Kidney epithelial cell (primary cell): ENCODE measurements at places on chromosomes 5 and 9. TPM values are rescaled to one million over a fixed set of nuclear protein-coding genes. Genes with fewer than 3 reads are reported as not detected.
A peak's percentile ranks its signal among the peaks of the same experiment; 100 is the strongest.

DNA sequence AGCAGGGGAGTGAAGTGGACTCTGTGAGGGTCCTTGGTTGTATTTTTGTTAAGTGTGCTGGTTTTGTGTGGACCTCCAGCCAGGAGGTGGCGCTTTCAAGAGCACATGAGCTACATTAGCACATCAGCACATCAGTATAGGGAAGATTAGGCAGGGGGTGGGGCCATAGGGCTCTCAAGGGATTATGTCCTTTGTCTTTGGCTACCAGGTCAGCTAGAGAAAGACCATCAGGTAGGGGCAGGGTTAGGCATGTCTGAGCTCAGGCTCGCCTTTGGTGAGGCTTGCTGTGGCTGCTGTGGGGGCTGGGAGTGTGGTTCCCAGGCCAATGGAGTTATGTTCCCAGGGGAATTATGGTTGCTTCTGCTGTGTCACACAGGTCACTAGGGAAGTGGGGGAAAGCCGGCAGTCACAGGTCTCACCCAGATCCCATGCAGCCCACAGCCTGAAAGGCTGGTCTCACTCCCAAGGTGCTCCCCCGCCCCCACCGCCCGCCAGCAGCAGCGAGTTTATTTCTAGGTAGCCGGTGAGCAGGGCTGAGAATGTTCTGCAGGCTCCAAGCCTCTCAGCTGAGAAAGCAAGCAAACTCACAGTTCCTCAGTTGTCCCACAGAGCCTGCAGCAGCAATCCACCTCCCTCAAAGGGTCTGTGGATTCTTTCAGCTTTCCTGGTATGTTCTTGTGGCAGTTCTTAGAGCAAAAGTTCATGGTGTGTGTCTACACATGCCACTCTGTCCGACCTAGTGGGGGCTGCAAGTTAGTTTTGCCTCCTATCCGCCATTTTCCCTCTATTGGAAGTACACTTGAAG, 13.7 kb downstream of the OR1J1 start:
- no peak for DNase-seq

The ZNF79 gene
- total RNA-seq, result 5.1 and 5.7 TPM in 2 replicates

DNA sequence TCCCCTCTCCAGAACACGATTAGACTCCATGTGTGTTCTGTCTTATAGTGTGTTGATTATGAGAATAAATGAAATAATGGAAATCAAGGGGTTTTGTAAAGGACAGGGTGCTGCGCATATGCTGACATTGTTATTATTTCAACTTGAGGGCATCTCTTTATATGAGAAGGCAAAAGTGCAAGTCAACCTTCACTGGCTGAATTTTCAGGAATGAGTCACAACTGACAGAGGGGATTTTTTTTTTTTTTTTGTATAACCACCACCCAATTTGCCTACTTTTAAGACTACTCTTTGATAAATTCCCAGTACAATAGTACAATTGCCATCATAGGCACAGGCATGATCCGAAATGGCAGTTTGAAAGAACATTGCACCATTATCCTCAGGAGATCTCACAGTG, 419.2 kb upstream of the NMUR2 start:
- DNase-seq, result no peak

DNA sequence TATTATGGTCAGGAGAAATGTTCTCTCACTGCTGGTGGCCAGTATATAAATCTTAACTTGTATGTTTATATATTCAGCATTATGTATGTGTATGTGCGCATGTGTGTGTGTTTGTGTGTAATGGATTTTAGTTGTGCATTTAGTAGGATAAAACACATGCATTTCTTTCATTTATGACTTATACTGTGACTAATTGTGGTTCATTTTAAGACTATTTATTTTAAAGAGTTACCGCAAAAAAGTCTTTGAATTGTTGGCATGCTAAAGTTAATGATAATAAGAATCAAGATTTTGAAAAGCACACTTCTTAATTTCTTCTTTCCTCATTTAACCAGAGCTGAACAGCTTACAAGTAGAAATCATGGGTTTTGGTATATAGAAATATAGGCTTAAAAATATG, 60.9 kb downstream of the RAI14 start:
- no peak for DNase-seq

GRCh38 chr9:80320480-80320879, 748.7 kb downstream of the TLE4 start:
- no peak for DNase-seq

- no peak for DNase-seq
Observed at GRCh38 chr5:121175986-121176385, 675.7 kb upstream of the FTMT start.

- no peak for DNase-seq
Observed at GRCh38 chr9:98019098-98019497, 36.0 kb downstream of the ANP32B start.

DNA sequence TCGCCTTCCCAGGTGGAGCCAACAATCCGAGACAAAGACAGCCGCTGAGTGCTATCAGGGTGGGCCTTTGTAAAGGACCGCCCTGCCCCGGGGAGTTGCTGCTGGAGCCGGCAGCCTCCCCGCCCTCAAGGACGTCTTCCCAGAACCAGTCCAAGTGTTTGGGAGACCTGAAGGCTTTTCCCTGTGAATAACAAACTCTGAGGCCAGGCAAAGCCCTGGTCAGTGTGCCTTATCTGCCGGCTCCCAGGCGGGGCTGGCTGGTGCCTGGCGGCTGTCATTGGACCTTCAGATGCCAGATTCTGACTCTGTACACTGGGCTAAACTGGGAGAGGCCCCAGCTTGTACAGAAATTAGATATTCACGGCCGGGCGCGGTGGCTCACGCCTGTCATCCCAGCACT, 2.1 kb downstream of the SLC9A3 start:
- no peak for DNase-seq

The ZNF782 gene
- total RNA-seq, result 2.1 and 3.9 TPM in 2 replicates

DNA sequence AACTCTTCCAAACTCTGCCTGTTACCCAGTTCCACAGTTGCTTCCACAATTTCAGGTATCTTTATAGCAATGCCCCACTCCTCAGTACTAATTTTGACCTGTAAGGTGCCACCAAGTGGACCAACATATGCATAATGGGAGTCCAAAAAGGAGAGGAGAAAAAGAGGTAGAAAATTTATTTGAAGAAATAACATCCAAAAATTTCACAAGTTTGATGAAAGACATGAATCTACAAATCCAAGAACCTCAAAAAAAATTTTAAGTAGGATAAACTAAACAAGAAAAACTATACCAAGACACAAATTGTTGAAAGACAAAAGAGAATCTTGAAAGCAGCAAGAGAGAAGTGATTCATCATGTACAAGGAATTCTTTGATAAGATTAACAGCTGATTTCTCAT, 79.8 kb downstream of the BARX1 start:
- no peak for DNase-seq

The ANKRD18B gene
- 2.1 and 3.8 TPM in 2 replicates for total RNA-seq

- no peak for DNase-seq
Observed at GRCh38 chr5:160192424-160192823, 36.9 kb upstream of the FABP6 start.

- no peak for DNase-seq
Observed at GRCh38 chr5:108264533-108264932, 117.4 kb downstream of the FBXL17 start.

DNA sequence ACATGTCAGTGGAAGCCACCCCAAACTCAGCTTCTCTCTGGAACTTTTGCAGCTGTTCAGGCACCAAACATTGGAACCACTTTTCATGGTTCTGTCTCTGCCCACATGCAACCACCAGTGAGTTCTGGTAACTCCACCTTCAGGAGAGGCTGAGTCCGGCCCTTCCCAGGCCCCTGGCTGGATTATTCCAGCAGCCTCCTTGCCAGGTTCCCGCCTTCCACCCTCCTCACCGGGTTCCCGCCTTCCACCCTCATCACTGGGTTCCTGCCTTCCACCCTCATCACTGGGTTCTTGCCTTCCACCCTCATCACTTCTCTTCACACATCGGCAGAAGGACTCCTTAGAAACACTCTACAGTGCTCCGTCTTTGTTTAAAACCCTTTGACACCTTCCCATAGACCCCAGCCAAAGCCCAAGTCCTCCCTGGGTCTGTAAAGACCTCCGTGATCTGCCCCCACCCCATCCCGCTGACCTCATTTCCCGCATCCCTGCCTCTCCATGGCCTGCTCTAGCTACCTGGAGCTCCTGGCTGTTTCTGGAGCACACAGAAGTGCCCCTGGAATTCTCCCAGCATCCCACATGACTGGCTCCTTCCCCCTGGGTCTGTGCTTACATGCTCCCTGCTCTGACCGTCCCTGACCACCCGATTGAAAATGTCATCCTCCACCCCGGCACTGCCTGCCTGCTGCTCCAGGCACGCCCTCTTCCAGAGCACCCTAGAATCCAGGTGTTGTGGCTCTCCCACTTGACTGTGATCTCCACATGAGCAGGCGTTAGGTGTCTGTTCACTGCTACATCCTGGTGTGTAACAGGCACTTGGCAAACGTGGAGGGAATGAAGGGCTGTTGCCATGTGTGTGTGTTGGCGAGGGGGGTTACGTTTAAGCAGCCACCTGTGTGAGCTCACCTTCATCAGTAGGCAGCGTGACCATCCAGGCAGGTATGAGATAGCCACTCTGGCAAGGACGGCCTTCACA, 17.7 kb downstream of the ROPN1L start:
- no peak for DNase-seq

The SNX24 gene
- total RNA-seq, result 53.1 and 57.0 TPM in 2 replicates

GRCh38 chr5:35242702-35243258, 12.5 kb upstream of the PRLR start:
- DNase-seq, result no peak

The ASS1 gene
- total RNA-seq, result 45.6 and 50.8 TPM in 2 replicates

DNA sequence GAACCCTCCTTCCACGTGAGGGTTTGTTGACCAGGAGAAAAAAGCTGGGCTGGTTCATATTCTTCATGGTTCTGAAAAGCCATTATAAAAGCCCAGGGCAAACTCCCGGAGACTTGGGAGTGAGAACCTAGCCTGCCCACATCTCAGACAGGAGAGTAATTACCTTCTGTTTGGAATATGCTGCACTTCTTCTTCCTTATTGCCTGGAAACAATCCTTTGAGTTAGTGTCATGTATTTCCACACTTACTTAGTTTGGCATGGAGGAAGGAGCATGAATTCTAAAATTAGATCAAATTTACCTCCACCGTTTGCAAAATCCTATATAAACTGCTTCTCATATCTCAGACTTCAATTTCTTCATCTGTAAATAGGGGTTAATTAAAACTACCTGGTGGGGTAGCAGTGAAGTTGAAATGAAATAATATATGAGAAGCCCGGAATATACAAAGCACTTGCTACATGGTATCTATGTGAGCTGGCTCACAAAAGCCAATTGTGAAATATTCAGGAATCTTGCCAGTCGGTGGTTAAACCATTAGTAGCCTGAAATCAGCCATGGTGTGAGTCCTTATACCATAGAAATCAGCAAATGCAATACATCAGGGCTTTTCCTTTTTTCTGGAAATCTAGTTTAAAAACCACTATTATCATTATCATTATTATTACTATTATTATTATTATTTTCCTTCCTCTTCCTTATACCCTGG, 140.0 kb upstream of the RAD23B start:
- no peak for DNase-seq

DNA sequence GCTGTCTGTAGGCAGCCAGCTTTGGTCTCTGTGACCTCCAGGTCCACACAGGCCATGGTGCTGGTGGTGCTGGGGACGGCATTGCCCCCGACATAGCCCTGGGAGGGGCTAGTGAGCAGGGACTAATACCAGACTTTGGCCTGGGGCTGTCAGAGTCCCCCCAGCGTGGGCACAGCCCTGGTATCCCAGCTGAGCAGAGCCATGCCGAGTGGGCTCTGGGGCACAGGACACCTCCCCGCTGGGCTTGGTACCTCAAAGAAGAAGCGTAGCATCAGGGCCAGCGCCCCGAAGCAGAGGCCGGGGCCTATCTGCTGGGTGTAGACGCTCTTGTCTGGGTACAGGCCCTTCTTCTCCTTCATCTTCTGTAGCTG, 9.5 kb downstream of the MYMK start:
- DNase-seq, result no peak

DNA sequence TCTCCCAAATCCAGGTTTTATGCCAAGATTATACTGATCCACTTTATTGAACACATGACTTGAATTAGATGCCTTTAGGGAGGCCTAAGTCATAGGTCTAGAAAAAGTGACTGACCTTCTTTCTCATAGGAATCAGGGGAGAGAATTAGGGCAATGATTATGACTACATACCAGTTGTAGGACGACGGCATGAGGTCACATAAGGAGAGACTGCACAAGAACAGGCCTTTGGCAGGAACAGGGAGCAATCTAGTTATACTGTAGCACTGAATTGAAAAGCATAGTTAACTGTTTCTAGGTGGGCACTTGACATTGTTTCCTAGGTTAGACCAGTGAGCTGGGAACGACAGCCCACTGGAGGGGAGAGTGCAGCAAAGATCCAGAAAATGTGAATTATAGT, 22.7 kb downstream of the CREBRF start:
- no peak for DNase-seq

The CEL gene
- 0.68 and 1.2 TPM in 2 replicates for total RNA-seq

- no peak for DNase-seq
Observed at GRCh38 chr5:32687499-32687831, 23.7 kb upstream of the NPR3 start.

DNA sequence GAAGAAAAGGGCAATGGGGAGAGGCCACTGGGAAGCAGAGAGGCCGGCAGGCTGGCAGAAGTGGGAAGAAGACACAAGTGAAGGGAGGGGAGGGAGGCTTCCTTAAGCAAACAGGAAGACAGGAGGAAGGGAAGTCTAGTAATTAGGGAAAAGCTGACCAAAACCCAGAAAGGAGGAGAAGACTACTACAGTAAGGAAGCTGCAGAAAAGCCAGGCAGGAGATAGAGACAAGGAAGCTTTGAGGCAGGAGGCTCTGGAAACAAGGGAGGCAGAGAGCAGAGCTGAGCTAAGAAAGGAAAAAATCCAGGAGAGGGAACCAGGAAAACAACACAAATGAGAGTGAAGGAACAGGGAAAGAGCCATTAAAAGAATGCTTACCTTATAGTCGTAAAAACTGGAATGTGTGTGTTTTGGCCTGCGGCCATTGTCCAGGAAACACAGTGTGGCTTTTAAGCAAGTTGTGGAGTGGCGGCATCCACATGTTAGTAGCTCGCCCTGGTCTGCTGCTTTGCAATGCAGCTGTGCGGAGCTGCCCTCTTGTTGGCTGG, 317.1 kb upstream of the CLINT1 start:
- peak; percentile 16 for DNase-seq

DNA sequence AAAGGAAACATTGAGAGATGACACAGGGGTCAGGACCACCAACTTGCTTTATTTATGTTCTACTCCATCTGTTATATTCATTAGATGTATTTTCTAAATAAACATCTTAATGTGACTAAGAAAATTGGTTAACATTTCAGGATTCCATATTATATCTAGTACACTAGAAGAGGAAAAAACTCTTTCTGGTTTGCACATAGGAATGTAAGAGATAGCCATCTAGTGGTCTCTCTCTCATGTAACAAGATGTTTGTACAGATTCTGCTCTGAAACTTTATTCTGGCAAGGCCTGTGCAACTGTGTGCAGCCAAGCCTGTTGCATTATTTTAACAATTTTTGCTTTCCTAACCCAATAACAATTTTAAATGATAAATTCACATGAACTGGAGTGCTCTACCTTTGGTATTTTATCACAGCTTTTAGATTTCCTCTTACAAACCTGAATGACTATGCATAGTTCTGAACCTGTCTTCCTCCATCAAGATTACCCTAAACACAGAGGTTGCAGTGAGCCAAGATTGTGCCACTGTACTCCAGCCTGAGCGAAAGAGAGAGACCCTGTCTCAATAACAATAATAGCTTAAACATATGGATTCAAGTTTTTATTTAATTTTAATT, 148.2 kb downstream of the GIN1 start:
- DNase-seq, result no peak

The RNF130 gene
- total RNA-seq, result 42.0 and 48.1 TPM in 2 replicates
